ENCODE measurements at places on chromosomes 4 and X.

- no peak for DNase-seq
These were observed 52.0 kb downstream of the RASL11B start for GRCh38 chr4:52914051-52914605.

- DNase-seq: peak; percentile 27
These were observed 114.9 kb upstream of the FAM9B start for GRCh38 chrX:9148615-9149399.

DNA sequence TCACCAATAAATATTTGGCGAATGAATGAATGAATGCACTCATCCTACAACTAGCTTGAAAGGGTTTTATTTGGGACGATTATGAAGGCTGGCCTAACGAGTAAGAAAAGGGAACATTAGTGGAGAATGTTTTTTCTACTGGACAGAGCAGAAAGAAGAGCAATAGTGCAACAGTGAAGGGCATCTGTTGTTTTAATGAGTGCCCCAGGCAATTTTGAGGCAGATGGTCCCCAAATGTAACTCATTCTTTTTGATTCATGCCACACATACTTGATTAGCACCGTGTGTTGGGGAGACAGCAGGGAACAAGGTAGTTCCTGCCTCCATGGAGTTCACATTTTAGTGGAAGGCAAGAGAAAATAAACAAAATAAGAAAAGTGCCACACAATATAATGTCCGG is 22.7 kb upstream of the INTS6L start:
- no peak for DNase-seq

GRCh38 chr4:40927074-40927473 is 177.3 kb downstream of the NSUN7 start:
- DNase-seq: no peak

GRCh38 chr4:107937040-107937439 is 5.7 kb downstream of the CYP2U1 start:
- DNase-seq: no peak
